Esophagus mucosa (tissue), 1 donor: ENCODE measurements at places on chromosomes 7 and 10. TPM values are rescaled to one million over a fixed set of nuclear protein-coding genes. Genes with fewer than 3 reads are reported as not detected.

- no peak for ATAC-seq
These were observed 19.7 kb upstream of the PWWP2B start for GRCh38 chr10:132377326-132377725.

- ATAC-seq, result peak; percentile 11
These were observed 64.6 kb downstream of the PRTFDC1 start for GRCh38 chr10:24887855-24888231.

DNA sequence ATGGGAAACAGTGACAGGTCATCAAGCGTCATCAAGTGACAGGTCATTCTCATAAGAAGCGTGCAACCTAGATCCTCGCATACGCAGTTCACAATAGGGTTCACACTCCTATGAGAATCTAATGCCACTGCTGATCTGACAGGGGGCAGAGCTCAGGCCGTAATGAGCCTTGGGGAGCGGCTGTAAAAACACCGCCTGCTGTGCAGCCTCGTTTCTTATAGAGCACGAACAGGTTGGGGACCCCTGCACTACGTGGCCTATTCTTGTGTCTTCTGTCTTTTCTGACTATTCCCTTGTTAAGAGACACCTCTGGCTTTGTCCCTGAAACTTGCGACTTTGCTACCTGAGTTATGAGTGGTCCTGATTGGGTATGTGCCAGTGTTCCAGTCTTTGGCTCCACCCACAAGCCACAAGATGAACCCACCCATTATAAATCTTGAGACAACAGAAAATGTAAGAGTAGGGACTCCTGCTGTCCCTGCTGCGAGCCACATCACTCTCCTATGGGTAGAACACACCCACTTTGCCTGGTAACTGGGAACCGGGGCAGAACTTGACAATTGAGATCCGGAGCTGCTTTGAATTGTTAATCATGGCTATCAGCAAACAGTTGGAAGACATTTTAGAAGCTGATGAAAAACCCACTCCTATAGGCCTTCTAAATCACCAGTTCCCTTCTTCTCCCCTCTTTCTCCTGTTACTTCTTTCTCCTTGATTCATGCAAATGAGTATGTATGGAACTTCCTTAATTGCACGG is 55.8 kb upstream of the EXOC4 start:
- ATAC-seq, result no peak

- peak; percentile 66 for ATAC-seq
These were observed 76.0 kb downstream of the DIP2C start for GRCh38 chr10:613271-614138.

RNF32 gene
- total RNA-seq, result 1.8 TPM

DNA sequence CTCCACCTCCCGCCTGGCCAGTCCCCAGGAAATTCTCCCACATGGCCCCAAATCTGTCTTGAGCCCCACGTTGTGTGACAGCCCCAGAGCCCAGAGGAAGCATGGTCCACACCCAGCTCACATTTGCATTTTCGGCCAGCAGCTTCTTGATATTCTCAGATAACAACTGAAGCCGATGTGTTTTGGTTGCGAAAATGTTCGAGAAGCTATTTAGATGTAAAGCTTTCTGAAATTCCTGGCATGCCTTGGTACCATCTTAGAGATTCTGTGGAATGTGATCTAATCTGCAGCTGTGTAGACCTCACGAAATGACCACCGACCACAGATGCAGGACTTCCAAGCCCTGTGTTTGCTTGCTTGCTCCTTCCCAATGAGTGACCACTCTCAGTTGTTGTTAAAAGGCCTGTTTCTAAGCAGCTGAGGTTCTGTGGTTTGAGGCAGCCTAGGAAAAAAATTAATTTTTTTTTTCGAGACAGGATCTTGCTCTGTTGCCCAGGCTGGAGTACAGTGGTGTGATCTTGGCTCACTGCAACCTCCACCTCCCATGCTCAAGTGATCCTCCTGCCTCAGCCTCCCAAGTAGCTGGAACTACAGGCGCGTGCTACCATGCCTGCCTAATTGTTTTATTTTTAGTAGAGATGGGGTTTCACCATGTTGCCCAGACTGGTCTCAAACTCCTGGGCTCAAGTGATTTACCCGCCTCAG is 8.8 kb downstream of the SLC4A2 start:
- no peak for ATAC-seq

DNA sequence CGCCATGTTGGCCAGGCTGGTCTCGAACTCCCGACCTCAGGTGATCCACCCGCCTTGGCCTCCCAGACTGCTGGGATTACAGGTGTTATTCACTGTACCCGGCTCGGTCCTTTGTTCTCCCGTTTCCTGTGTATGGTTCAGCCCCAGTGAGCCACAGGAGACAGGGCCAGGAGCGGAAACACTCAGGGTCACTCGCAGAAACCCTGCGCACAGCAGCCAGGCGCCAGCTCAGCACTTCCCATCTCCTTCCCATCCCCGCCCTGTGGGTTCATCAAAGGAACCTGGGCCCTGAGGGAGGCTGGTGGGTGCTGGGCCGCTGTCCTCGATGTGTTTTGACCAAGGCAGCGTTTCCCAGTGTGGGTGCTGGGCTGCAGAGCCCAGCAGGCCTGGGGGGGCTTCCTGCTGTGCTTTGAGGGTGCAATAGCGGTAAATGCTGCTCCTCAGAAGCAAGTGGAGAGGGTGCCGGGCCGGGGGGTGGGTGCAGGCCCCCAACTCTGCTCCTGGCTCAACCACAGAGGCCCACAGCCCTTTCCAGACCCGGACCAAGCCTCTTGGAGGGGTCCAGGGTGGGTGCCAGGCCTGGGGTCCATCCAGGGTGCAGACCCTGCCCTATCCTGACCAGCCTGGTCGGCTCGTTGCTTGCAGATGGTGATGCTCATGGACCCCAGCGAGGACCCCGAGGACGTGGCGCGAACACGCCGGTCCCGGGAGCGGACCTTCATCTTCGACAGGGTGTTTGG is 15.3 kb upstream of the CHST12 start:
- ATAC-seq, result peak; percentile 52

KCNH2 gene
- 0.20 TPM for total RNA-seq

DNA sequence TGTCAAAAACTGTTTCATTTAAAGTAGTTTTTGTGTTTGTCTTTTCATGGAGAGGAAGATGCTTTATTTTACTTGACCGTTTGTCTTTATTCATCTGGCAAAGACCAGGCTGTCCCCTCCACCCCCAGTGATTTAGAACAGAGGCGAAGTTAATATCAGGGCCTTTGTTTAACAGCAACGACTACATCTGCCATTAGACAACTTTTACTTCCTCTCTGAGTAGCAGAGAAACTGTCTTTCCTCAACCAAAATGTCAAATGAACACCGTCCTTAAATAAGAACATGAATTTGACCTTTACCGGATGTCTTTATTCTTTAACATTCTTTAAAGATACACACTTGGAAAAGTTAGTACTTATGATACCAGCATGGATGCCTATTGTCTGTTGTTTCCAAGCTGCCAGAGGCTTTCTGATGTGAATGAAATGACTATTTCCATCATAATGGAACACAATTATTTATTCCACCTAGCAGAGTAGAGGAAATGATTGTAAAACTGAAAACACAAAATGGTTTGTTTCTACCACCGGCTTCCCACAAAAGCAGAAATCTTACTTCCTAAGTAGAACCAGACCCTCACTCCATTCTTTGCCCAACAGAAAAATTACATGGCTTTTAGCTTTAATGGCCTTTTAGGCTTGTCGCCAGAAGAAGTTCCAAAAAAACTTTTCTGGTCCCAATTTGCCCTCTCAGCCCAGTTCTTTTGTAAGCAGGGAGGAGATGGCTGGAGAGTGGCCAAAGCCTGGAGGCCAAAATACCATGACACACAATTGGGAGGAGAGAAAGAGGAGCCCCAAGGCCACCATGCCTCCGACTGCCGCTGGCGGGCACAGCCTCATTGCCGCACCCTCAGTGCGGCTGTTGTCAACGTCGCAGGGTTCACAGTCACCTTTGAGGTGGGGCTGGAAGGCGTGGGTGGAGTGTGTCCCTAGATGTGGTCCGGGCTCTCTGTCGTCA is 168.5 kb downstream of the TEX36 start:
- ATAC-seq, result no peak

SHH gene
- not detected for total RNA-seq

MALRD1 gene
- 0.08 TPM for total RNA-seq

DNA sequence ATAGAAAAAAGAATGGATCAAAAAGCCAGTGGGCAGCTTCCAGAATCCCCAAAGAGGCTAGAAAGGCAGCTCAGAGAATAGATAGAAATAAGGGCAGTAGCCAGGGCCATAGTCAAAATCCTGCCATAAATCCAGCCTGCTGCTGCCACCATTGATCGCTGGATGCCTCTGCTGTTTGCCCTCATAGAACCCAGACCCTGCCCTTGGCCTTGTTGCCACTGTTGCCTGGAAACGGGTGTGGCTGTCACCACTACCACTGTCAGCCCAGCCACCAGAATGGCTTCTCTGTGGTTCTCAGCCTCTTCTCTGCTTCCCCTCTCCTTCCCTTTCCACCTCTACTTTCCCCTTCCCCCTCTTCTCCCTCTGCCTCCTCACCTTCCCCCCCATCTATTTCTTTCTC is 57.8 kb downstream of the HHEX start:
- no peak for ATAC-seq

GSTO2 gene
- total RNA-seq, result 25.1 TPM

AS3MT gene
- total RNA-seq, result 0.12 TPM

DNA sequence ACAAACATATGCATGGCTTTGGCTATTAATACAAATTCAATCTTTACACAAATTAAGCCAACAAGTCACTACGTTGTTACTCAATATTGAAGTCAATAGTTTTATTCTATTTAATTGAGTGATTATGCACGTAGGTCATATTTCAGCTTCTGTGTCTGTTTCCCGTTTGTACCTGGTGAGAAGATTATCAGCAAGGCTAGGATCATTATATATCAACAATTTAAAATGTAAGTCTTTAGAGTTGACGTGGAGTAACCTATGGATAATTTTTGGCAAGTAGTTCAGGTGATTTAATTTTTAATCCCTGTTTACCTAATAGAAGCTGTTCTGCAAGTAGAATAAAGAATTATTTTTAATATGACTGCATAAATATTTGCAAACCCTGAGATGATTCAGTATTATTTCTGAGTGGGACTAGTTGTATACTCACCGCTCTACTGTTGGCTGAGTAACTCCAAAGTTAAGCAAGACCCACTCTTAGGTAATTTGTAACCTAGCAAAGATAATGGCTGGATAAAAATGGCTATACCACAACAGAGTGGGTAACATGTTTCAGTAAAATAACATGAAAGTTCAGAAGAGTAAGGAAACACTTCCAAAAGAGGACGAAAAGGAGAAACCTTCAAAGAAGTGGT is 161.0 kb downstream of the HGF start:
- peak; percentile 71 for ATAC-seq

DNA sequence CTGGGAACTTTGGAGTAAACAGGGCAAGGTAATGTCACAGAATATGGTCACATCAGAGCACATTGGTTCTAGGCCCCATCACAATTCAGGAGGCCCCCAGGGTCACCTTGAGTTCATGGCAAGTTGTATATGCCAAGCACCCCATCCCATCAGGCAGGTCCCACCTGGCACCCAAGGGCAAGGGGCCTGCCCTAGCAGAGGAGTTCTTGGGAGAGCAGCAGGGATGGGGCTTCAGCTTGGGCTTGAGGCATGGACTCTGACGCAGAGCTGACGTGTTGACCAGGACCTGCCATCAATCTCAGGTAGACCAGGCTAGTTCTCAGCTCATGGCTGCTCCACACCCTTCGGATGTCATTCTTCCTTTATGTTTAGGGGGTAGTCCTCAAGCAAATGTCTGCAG is 20.9 kb downstream of the PLAC9 start:
- ATAC-seq, result no peak

TRPV6 gene
- total RNA-seq, result 0.68 TPM
